RPMI7951 (cell line): ENCODE measurements at places on chromosomes 2 and 18. TPM values are rescaled to one million over a fixed set of nuclear protein-coding genes. Genes with fewer than 3 reads are reported as not detected.

DNA sequence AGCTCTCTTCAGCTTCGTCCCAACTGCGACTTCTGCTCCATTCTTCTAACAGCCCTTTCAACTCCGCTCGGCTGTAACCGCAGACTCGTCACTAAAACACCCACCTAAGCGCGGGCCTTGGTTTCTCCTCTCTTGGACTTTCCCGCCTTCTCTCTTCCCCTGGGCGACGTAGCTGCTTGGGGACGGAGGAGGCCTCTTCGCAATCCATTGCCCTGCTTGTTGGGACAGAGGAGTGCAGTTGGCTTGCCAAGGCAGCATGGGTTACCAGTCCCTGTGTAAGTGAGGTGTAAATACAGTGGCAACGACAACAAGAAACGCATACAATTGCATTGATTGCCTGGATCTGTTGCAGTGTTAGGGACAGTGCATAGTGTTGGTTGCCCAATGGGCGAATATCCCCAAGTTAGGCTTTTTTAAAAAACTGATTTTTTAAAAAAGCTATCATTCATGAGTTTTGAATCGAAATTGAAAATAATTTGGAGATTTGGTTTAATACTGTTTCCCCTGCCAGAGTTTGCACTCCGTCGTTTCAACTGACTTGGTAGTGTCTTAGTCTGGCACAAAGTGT is 484 bp upstream of the DARS1 start:
- no peak for DNase-seq

GRCh38 chr2:26346454-26347053 is at the start of gene ADGRF3:
Gene ADGRF3, minus strand, starts transcription at chr2:26346789. Its CDS starts 555 bp downstream, at chr2:26346234.
- peak; percentile 69 for DNase-seq

GRCh38 chr18:63293935-63294334 is 25.6 kb downstream of the BCL2 start:
- DNase-seq, result no peak

DNA sequence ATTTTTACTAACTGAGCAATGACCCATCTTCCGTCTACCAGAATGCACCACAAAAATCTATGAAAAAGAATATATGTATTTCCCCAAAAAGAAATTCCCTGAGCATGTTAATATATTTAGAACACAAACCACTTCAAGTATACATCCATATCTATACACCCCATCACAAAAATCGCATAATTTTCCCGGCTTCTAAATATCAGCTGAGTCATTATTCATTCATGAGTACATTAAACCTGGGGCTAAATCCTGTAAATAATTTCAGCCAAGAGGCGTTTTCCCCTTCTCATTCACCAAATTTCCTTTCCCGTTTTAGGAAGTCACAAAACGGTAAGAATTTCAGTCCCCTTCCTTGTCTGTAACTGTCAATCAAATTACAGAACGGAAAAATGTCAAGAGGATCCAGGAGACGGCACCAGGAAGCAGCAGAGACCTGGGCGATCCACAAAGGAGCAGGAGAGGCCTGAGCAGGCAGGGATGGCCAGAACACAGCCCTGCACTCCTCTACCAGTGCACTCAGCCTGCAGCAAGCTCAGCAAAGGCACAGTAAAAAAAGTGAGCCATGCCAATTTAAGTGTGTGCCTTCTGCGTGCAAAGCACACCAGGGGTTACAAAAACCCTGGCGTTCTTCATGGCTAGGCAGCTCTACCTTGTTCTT is 300.7 kb downstream of the TCF4 start:
- peak; percentile 30 for DNase-seq

- no peak for DNase-seq
These were observed 4.8 kb downstream of the VRK2 start for GRCh38 chr2:58051445-58051844.

DNA sequence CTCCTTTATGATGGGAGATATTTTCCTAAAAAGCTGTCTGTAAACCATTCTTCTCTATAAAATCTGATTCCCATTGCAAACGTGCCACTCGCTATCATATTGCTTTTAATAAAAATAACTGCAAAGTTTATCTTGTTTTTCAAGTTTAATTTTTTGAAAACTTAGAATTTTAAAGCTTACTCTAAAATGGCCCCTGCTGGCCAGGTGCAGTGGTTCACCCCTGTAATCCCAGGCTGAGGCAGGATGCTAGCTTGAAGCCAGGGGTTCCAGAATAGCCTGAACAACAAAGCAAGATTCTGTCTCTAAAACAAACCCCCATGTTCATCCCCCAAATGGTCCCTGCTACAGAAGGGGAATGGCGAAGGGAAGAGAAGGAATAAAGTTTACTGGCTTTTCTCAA is 25.6 kb downstream of the CNRIP1 start:
- DNase-seq, result no peak

DNA sequence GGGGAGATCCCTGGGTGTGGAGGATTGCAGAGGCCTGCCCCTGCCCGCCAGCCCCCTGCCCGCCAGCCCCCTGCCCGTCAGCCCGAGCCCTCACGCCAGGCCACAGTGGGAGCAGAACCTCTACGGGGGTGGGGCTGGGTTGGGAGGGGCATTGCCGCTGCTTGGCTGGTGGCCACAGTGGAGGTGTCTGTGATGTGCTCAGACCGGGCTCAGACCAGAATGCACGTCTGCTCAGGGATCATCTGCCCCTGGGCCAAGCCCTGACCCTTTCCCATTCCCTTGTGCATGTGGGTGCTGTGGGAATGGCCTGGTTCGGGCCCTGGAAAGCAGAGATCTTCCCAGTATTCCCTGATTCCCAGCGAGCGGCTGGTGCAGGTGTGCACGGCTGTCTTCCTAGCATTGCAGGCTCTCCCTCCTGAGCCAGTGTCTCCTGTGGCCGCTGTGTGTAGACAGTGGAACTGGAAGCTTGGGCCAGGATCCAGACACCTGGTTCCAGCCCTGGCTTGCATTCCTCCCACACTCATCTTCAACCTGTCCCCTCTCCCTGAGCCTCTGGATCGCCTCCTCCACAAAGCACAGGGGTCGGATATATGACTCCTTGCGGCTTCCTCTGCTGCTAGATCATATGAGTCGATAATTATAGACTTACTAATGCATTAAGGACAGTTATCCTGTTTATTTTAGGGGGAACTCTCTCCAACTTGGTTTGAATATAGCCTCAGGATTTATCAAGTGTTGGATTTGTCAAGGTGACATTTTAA is 161.6 kb downstream of the LDLRAD4 start:
- DNase-seq, result no peak

DNA sequence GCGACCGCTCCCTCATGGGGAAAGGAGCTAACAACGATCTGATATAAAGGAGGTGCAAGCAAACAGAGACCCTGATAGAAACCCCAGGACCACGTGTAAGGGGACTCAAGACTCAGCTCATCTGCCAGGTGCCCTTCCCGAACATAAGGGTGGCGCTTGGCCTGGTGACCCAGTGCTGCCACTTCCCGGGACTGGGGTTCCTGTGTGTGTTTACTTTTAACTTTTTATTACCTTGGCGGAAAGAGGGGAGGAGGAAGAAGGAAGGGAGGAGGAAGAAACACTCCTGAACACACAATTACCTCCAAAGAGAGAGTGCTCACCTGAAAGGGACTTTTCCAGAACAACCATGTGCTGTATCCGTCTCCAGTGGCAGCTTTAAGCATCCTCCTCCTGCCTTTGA is 56.5 kb upstream of the EDAR start:
- no peak for DNase-seq

DNA sequence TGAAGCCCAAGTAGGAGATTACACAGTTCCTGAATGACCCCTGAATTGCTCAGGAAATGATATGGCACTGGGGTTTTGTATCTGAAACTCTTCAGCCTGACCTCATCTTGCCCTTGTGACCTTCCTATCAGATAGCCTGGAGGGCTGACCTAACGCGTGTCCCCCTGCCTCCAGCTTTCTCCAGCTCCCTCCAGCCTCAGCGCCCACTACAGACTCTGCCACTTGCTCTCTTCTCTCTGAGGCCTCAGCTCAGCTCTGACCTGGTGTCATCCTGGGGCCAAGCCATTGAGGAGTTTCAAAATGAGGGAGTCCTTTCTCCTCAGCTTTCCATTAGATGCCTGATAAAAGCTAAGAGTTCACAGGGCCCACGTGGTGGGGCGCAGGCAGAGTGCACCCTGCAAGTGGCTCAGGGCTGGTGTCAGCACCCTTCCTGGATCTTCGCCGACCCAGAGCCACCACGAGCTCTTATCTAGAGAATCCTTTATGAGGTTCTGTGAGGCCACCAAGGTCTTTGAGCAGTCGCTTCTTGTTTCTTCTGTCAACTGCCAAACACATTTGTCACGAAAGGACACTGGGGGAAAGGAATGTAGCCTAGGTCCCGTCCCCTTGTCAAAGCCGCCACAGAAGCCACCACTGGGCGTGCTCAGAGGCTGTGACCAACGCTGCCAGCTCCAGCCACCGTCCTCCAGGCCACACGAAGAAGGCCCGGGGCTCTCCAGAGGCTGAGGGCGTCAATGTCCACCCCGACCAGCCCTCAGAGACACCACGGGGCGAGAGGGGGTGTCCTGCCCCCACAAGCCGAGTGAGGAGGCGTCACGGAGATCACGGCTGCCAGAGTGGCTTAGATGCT is 131.3 kb upstream of the GPC1 start:
- no peak for DNase-seq

- no peak for DNase-seq
These were observed 15.8 kb upstream of the RTTN start for GRCh38 chr18:70221156-70221914.

- DNase-seq, result no peak
These were observed 5.0 kb upstream of the SMAD2 start for GRCh38 chr18:47935321-47936055.

DNA sequence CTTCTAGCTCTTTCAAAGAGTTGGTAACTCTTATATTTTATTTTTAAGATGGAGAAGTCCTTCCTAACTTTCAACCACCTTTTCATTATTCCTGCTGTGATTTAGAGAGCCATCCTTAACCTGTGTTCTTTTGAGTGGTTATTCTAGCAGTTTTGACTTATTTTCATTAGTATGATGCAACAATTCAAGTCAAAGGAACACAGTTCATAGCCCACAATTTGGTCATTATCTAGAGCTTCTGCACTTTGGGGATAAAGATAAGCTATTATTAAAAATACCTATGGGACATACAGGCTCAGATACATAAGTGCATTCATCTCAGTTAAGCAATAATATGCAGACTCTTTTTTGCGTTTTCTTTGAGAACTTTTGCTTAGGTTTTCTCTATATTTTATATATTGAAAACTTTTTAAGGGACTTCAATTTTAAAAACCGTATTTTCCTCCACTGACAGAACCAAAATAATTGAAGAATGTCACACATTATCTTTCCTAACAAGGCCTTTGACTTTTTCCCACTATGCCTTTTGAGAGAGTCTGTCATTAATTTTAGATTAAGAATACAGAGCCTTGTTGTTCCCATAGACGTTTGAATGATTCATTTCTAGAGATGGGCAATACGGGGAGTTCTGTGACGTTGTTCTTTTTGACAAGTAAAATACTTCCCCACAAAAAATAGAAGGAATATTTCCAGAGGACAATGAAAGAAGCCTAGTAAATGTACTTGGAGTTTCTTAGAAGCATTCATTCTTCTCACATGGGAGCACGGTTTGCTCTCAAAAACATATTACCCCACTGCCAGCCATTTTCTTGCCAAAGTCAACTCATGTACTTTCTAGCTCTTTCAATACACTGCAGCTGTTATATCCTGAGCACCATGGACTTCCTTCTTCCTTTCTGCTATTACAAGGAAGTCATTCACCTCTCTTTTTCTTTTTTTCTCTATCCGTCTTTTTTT is 42.9 kb upstream of the RASGRP3 start:
- DNase-seq, result peak; percentile 58

DNA sequence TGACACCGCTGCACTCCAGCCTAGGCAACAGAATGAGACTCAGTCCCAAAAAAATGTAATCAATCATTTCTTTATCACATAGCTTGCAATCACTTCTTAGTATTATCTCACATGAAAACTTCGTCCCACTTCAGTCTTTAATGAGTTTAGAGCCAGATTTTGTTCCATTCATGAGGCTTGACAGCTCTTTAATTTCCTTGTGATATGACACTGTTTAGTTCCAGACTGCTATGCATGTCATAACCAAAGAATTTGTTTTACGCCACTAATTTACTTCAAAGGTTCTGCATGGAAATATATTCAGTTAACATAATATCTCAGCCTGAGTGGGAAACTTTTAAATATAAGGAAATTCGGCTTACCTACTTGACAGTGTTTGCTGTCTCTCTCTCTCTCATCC is 113.1 kb downstream of the ZNF532 start:
- DNase-seq, result no peak

DNA sequence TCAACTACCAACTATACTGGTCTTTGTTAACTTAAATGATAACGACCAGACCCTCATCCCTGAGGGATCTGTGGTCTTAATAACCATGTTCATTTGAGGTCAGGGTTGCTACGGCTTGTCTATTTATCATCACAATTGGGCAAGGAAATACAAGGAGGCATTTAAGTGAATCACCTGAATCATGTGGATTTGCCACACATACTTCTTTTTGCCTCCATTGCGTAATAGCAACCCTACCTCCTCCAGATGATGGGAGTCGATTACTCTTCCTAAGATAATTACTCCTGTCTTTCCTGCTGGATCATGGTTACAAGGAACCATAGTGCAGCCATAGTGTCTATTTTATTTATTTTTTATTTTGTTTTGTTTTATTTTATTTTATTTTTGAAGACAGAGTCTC is 42.2 kb downstream of the TAF4B start:
- DNase-seq, result no peak

B3GNT7 gene
- total RNA-seq, result 0.49 and 0.60 TPM in 2 replicates

BCS1L gene
- total RNA-seq, result 47.0 and 49.8 TPM in 2 replicates

GCG gene
- total RNA-seq, result 0.24 and 0.39 TPM in 2 replicates

EHD3 gene
- 19.9 and 20.0 TPM in 2 replicates for total RNA-seq

PIEZO2 gene
- total RNA-seq, result 10.7 and 10.8 TPM in 2 replicates

CIB4 gene
- not detected in 2 replicates for total RNA-seq

TMEFF2 gene
- 0.10 and 0.12 TPM in 2 replicates for total RNA-seq

CCDC74B gene
- 0.72 and 3.2 TPM in 2 replicates for total RNA-seq

WNT6 gene
- 3.4 and 4.2 TPM in 2 replicates for total RNA-seq
